ENCODE measurements at places on chromosomes 6 and 20.
A peak's percentile ranks its signal among the peaks of the same experiment; 100 is the strongest.

DNA sequence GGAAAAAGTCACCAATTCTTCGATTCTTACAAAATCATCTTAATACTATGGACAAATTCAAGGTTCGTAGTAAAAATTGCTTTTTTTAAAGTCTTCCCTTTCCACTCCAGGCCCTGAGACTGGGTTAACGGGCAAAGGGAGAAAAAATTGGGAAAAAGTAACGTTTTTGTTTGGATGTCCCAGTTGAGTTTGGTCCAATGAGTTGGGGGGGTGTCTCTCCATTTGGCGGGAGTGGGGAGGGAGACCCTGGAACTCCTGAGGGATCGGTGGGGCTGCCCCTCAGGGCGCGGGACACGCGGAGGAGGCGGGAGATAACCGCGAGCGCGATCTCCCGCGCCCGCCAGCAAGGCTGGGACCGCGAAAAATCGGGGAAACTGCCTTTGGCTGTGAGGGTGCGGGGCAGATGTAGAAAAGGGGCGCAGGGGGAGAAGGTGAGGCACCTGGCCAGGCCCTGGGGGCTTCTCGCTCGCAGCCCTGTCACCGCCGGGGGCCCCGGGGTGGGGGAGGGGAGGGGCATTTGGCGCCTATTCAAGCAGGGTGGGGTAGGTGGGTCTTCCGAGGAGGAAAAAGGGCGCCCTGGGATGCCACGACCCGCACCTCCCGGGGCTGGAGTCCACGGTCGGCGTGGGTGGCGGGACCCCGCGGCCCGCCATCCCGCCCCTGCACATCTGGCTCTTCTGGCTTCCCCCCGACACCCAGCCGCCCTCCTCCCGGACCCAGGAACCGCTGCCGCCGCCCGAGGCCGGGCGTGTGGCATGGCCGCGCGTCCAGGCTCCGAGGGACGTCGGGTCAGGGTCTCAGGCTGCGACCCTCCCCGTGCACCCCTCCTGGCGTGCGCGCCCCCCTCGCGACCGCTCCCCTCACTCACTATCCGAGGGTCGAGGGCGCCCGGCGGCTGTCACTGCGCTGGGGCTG lies 595 bp downstream of the FBXO5 start:
- peak; percentile 3 for DNase-seq

DNA sequence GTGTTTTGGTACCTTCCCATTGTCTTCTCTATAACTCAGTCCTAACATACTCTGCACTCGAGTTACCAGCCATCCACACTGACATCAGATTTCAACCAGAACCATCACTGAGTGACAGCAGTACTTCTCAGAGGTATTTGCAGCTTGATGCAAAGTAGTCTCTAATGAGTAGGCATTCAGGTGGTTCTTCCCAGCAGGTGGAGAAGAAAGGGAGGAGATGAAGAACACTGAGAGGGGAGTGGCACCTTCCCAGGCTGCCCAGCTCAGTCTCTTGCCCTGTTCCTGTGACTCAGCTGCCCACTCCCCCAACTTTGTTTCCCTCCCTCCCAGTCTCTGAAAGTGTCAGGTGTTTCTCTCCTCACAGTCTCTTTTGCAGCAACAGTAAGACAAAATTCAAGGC lies 38.7 kb upstream of the SMIM28 start:
- DNase-seq = no peak

DNA sequence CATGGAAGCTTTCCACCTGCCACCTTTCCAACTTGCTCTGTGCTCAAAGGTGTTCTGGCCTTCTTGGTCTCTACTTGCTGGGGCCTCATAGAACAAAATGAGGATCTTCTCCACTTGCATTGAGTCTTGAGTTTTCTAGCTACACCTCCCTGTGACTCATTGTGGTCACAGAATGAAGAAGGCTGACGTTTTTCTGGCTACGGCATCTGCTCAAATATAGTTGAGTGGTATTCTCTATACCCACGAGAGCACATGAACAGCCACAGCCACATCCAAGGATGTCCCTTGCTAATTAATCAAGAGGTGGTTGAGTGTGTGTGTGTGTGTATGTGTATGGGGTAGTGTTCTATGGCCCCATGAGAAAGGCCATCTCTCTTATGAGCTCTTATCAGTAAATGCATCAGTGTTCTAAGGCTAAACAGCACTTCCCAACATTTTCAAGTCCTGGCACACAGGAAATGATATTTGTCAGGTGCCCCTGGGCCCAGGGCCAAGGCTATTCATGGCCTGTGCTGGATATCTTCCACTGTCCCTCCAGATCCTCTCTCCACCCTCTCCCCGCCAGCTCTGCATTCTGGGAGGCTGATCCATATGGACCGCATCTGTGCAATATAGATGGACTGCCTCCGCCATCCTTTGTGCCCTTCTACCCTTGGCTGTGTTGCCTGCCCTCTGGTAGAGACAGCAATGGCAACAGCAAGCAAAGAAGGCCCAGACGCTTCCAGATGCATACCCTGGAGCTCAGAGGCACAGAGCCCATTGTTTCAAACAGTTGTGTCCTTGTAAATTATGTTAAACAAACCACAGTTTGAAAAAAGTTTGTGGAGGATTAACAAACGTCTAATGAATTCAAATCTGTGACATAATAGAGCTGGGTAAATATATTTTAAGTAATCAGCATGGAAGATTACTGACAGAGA lies 150.2 kb downstream of the LRFN2 start:
- no peak for DNase-seq

DNA sequence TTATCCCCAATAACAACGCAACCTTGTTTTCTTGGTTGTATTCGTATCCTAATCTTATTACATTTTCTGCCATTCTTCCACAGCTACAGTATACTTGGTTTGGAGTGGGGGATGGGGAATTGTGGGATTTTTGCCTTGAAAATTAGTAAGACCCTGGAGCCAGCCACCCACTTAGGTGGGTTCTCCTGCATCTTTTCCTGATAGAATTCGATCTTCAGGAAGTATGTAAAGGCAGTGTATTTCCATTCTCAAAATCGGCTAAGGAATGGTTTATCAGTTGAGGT lies 1.1 kb downstream of the ITCH start:
- no peak for DNase-seq

DNA sequence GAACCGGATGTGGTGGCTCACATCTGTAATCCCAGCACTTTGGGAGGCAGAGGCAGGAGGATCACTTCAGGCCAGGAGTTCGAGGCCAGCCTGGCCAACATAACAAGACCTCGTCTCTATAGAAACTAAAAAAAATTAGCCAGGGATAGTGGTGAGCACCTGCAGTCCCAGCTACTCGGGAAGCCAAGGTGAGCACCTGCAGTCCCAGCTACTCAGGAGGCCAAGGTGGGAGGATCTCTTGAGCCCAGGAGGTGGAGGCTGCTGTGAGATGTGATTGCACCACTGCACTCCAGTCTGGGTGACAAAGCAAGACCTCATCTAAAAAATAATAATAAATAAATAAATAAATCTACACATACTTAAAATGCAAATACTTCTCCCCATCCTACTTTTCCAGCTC lies 55.2 kb upstream of the TTPAL start:
- DNase-seq = no peak

- no peak for DNase-seq
Observed at GRCh38 chr6:36938536-36938935, 16.0 kb upstream of the PI16 start.

GRCh38 chr6:132812255-132812732 lies 2.1 kb upstream of the RPS12 start:
- no peak for DNase-seq

- DNase-seq = no peak
Observed at GRCh38 chr6:94005835-94006234, 586.5 kb upstream of the EPHA7 start.

DNA sequence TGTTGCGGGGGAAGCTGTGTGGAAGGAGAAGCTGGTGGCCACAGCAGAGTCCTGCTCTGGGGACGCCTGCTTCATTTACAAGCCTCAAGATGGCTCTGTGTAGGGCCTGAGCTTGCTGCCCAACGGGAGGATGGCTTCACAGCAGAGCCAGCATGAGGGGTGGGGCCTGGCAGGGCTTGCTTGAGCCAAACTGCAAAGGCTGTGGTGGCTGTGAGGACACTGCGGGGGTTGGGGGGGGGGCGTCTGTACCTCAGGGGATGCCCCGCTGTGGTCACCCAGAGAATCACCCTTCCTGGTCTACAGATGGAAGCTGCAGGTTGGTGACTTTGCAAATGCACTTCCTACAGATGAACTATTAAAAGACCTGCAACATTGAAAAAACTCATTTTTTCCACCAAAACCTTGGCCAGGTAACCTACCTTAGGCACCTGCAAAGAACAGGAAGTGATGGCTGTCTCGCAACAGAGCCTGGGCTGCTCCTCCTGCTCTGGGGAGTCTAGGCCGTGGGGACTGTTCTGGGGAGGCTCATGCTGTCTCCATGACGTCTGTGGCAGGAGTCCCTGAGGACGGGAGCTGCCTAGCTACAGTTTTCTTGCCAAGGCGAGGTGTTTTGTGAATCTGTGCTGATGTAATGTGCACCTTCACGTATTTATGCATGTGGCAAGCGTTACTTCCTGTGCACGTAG lies 7.3 kb downstream of the NPBWR2 start:
- DNase-seq = peak; percentile 89

DNA sequence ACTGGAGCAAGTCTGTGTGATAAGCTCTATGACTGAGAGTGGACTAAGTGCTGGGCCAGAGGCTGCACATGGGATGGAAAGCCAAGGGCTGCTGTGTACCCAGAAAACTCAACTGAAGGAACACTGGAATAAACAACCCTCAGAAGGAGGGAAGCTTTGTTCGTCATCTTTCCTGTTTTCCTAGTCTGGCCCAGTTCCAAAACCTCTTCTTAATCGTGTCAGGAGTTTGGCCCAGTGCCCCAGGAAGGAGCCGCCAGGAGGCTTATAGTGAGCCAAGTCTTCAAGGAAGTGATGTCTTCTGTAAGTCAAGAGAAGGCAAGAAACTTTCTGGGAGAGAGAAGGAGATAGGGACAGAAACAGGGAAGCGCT lies 23.3 kb upstream of the TOP1 start:
- no peak for DNase-seq

DNA sequence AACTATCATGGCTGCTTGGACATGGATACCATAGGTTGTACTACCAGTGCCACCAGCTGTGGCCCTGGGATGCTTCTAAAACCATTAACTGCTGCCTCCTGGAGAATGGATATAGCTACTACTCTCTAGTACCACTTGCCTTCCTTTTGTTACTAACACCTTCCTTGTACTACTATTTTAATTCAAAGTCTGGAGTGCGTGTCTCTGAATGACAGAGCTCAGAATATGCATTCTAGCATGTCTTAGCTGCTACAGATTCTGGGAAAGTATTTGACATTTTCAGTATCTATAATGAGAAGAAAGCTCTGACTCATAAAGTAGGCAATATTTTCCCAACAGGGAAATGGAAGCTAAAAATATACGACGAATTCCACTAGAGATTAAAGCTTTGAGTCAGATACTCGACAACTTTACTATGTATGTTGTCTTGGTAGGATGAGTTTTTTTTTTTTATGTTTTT lies 112.3 kb downstream of the PFDN4 start:
- DNase-seq = no peak

DNA sequence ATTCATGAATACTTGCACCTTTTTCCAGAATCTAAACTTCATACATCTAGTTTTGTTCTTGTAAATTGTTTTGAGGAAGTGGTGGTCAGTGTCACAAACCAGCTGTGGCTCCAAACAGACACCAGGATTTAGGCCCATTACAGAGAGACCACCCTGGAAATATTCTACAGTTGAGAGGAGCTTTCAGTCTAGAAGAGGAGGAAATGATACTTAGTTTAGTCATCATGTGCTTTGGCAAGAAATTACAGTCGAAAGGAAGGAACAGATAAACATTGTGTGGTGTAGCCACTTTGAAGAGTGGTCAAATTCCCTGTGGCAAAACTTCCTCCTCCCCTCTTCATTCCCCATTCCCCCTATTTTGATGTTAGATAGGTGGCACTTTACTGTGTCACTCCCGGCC lies 15.7 kb downstream of the DCBLD1 start:
- DNase-seq = no peak

- no peak for DNase-seq
Observed at GRCh38 chr6:85008296-85009009, 244.1 kb upstream of the TBX18 start.

GRCh38 chr20:13874394-13875157 lies 89.7 kb downstream of the NDUFAF5 start:
- no peak for DNase-seq

DNA sequence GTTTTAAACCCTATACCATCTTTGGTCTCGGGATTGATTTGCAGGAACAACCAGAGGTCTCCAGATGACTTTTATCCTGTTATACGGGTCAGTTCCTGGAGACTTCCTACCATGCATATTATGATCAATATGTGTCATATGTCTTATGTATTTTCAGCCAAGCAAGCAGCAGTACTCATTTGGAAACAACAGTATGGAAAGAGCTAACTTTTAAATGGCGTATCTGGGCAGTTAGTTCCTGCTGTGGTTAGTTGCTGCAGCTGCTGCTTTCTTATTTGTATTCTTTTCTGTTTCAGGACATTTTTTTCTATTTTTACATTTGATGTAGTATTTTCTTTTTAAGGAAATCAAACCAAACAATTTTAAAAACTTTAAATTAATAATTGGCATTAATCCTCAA lies 207.5 kb downstream of the MANEA start:
- DNase-seq = no peak
